Islet precursor cell (in vitro differentiated cells): ENCODE measurements at places on chromosomes 2 and 18.
A peak's percentile ranks its signal among the peaks of the same experiment; 100 is the strongest.

DNA sequence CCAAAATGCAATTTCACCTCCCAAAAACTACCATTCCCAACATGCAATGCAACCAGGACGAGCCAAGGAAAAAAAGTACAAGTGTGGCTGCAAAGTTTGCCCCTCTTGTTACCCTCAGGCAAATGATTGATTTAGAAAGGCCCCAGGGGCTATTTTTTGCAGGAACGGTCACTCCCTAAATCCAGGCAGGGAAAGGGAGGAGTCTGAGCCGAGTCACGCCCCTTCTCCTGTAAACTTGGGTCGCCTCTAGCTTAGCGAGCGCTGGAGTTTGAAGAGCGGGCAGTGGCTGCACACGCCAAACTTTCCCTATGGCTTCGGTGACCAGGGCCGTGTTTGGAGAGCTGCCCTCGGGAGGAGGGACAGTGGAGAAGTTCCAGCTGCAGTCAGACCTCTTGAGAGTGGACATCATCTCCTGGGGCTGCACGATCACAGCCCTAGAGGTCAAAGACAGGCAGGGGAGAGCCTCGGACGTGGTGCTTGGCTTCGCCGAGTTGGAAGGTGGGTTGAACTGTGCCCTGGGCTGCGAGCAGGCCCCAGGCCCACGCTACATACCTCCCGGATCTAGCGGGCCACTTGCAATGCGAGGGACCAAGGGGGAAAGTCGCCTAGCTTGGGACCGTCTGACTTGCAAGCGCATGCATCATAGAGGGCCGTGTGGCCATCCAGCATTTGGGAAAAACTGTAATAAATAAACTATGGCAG, at the start of gene GALM:
GALM (plus strand) TSS at position 261 of the 702 bp plus-strand sequence; CDS start at position 309, 48 bp downstream.
- DNase-seq: peak; percentile 92

DNA sequence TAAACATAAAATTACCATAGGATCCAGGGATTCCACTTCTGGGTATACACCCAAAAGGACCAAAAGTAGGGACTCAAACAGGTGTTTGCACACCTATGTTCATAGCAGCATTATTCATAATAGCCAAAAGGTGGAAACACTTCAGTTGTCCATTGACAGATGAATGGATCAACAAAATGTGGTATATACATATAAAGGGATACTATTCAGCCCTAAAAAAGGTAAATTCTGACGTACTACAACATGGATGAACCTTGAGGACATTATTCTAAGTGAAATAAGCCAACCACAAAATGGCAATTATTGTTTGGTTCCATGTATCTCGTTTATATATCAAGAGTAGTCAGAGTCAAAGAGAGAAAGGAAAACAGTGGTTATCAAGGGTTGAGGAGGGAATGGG, 128.1 kb downstream of the MTCL1 start:
- DNase-seq: no peak

GRCh38 chr2:75807992-75808391, 97.3 kb upstream of the GCFC2 start:
- no peak for DNase-seq

DNA sequence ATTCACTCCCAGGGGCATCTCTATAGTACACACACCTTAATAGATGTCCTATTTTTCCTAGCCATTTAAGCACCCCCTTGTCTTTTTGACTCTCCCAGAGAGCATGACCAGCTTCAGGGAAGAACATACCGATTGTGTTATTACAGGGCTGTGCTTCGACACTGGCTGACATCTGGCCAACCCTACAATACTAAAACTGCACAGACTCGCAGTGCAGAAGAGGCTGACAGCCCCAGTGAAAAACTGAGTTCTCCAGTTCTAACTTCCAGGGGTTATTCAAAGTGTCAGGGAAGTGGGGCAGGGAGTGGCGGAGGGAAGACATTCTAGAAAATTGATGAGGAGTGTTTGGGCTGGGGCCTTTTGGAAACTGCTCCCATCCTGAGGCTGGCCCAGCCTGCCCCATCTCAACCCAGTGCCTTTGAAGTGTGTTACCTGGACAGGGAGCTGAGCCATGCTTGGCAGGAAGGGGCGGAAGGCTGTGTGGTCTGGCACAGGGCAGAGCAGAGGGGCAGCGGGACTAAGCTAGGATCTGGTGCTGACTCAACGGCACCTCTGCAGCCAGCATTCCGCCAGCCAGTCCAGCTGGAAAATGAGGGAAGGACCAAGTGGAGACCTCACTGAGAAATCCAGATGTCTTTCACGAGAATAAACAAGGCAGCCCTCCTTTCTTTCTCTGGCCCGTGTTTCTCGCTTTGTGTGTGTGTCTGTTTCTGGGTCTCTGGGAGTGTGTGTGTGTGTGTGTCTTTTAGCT, 15.4 kb upstream of the IGFBP5 start:
- peak; percentile 68 for DNase-seq

- no peak for DNase-seq
Observed at GRCh38 chr2:45030553-45030952, 21.3 kb upstream of the SIX2 start.

DNA sequence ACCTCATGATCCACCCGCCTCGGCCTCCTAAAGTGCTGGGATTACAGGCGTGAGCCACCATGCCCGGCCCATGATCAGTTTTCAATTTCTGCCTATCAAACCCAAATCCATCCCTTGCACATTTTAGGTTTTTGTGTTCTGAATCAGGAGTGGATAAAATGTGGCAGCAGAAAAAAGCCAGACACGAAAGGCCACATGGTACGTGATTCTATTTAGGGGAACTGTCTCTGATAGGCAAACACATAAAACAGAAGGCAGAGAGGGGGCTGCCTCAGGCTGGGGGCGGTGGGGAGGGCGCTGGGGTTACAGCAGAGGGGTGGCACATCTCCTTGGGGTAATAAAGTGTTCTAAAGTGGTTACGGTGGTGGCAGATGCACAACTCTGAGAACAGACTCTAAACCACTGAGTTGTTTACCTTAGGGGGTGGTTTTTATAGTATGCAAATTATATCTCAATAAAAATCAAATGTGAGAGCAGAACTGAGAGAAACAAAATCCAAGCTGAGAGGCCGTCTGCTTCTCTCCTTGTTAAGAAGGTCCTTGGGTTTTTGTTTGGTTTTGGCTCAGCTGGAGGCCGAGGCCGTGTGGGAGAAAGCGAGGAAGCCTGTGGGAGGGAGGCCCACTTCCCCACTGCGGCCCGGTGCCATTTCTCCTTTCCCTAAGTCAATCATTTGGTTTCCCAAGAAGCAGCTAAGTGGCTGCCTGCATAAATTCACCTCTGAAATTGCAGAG, 78.0 kb downstream of the SOWAHC start:
- peak; percentile 51 for DNase-seq

GRCh38 chr2:33645861-33646260, 46.8 kb upstream of the FAM98A start:
- no peak for DNase-seq

- peak; percentile 91 for DNase-seq
Observed at GRCh38 chr18:7038330-7038851, 79.2 kb downstream of the LAMA1 start.

- no peak for DNase-seq
Observed at GRCh38 chr2:136492901-136493300, 272.4 kb upstream of the THSD7B start.

DNA sequence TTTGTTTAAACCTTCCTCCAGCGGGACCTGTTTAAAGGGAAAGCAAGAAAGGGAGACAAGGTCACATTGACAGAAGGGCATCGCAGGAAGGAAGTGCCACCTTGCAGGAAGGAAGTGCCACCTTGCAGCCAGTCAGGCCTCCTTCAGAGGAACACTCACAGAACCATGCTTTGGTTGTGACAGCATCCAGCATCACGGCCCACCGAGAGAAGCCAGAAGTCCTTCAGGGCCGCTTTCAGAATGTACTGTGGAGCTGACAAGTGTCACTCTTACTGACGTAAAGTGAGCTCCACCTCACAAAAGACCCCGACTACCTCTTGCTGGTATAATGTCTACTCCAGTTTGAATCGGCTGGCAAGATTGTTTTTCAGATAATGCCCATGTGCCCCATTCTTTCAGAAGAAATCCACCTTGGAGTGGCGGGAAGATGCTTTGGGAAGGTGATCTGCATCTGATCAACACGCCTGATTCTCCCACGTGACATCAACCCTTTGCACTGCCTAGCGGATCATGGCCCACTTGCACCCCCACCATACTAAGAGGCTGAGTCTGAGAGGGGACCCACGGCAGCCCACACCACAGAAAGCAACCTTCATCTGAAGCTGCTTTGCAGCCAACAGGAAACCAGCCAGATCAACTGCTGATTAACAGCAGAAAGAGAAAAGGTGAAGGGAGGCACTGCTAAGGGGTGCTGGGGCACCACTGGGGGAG, 99.8 kb downstream of the UXS1 start:
- DNase-seq: peak; percentile 27

DNA sequence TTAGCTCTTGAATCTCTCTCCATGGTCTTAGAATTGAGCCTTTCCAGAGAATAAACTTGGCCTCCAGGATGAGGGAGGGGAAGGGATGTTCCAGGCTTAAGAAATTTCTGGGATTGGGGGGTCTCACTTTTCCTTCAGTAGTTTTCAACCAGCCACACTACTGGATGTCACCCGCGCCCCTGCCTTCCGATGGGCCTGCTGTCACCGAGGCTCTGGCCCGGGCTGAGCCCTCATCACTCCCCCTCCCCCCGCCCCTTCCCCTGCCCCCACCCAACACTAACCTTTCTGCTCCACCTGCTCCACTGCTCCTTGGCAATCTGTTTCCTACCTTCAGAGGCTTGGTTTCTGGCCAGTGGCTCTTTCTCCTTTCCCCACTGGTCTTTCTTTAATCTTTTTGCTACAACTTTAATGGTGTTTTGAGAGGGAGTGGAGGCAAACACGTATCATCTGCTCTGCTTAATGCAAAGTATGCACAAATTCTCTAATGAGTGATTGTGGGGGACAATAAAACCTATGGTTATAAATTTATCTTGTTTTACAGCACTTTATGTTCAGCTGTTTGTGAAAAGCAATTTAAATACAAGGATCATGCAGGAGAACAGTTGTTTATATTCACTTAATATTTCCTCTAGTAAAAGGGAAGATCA, 155.1 kb downstream of the WDSUB1 start:
- DNase-seq: no peak

GRCh38 chr2:62340994-62341484, 145.1 kb downstream of the B3GNT2 start:
- DNase-seq: peak; percentile 98

GRCh38 chr2:168143813-168144212, 103.6 kb downstream of the STK39 start:
- no peak for DNase-seq

GRCh38 chr2:234993541-234993981, 41.7 kb downstream of the SH3BP4 start:
- no peak for DNase-seq

GRCh38 chr2:189698020-189698887, 23.8 kb downstream of the ANKAR start:
- peak; percentile 67 for DNase-seq

- no peak for DNase-seq
Observed at GRCh38 chr18:4636967-4637366, 181.9 kb upstream of the DLGAP1 start.

DNA sequence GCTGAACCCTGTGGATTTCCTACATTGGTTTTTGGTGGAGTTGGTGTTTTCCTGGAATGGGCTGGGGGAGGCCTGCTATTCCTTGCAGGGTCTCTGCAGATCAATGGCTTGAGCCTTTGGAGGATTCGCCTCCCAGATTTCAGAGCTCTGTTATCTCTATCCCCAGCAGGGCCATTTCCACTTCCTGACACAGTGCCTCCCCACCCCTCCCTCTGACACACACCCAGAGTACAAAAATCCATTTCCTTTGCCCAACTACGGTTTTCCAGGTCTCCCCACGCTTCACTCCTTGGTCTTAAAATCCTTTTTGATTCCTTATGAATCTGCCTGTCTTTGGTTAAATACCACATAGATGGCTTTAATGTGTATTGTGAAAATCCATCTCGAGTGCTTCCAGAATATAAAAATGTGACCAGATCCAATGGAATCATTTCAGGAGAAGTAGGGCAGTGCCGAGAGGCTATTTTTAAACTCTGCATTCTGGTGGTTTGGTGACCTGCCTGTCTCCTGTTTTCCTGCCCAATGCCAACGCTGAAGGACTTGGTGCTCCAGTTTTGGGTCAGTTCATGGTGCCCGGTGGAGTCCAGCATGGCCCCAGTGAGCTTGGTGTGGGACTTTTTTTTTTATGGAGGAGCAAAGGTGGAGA, 60.9 kb downstream of the ARL4C start:
- DNase-seq: no peak

DNA sequence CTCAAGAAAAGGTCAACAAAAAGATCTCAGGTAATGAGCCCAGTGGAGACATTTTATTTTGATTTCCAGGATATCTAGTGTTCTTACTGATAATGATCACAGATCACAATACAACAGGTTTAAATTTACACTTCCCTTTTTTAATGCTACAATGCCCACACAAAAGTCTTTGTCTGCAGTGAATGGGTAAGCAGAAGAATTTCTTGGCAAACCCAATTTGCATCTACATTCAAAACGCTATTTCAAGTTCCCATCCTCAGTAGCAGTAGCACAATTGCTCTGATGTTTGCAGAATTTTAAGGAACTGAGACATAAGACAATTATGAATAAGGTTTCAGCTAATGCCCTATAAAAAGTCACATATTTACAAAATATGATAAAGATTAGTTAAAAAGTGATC, 929.4 kb upstream of the PIK3C3 start:
- DNase-seq: no peak

DNA sequence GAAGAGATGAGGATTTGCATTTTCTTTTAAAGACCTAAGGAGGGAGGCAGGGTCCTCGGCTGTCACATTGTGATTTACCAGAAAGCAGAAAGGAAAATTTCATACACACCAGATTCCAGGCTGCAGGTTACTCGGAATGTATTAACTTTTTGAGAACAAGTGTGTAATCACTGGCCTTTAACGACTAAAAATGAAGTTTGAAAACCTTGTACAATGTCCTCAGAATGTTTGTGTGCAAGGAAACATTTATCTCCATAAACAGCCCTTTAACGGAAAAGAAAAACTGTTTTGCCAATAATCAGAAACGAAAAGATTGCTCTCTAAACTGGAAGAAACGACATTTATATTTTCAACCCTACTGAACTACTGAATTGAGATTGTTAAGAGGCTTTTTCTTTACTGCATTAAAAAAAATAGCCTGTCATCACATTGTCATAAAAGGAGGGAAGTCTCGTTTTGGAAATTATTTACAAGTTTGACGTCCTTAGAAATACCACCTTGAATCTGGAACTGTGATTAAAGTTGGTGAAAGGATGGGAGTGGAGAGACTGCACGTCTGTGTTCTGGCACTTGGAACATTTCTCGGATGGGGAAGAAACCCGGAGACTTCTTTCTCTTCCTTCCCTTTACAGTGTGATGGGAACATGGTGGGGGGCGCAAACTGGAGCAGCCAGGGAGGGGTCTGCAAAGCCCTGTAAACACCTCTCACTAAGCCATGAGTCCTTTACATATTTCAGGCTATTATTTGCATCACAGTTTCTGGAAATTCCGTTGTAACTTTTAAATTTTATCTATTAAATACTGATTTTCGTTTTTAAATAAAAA, 134.1 kb upstream of the SIX3 start:
- DNase-seq: no peak
